ENCODE measurements at places on chromosomes 1 and 21. TPM values are rescaled to one million over a fixed set of nuclear protein-coding genes. Genes with fewer than 3 reads are reported as not detected.
A peak's percentile ranks its signal among the peaks of the same experiment; 100 is the strongest.

- DNase-seq = no peak
Observed at GRCh38 chr1:39331647-39332046, 127.2 kb downstream of the MACF1 start.

DNA sequence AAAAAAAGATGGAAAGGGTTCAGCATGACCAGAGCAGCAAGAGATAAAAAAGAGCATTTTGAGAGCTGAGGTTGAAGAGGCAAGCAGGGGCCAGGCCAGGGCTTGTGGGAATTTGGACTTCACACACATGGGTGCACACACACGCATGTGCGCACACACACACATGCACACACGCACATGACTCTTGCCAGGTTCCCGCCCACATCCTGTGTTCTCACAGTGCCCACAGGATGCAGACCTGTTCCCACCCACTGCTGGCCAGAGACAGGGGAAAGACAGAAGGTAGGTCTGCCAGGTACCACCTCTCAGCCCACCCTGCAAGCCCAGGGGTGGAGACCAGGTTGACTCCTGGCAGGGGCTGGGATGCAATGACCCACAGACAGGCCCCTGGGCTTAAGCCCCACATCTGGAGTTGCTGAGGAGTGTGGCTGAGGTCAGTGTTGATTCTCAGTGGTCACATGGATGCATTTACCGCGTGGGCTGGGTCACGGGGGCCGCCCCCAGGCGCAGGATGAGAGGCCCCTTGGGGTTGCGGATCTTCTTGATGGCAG lies 4.4 kb downstream of the COL16A1 start:
- DNase-seq = no peak

The KCNJ15 gene
- 0.34 TPM for total RNA-seq

The INSRR gene
- total RNA-seq = 0.15 TPM

- DNase-seq = peak; percentile 13
Observed at GRCh38 chr1:163824006-163824405, 502.3 kb downstream of the NUF2 start.

GRCh38 chr1:16165548-16165947 lies 9.7 kb upstream of the EPHA2 start:
- DNase-seq = no peak

GRCh38 chr1:59020151-59020997 lies 236.5 kb upstream of the JUN start:
- DNase-seq = peak; percentile 65

The LRRC71 gene
- total RNA-seq = 0.50 TPM

GRCh38 chr1:23171181-23171755 lies 2.6 kb upstream of the LUZP1 start:
- no peak for DNase-seq

The CCDC30 gene
- total RNA-seq = 11.7 TPM

The PLPPR4 gene
- total RNA-seq = 0.34 TPM

Data from ovary (tissue), 10 donors.